ENCODE measurements at places on chromosomes 2 and 18. TPM values are rescaled to one million over a fixed set of nuclear protein-coding genes. Genes with fewer than 3 reads are reported as not detected.

The DCDC2C gene
- not detected for total RNA-seq

The RNF125 gene
- total RNA-seq: 4.2 TPM

The STON1 gene
- total RNA-seq: 2.4 TPM

The ACADL gene
- total RNA-seq: 14.7 TPM

The EGR4 gene
- not detected for total RNA-seq

The ACTG2 gene
- 0.44 TPM for total RNA-seq

The LRP1B gene
- total RNA-seq: 0.95 TPM

The ELAC1 gene
- total RNA-seq: 3.9 TPM

The C2orf80 gene
- not detected for total RNA-seq

The CPO gene
- total RNA-seq: 0.34 TPM

The APCDD1 gene
- 7.9 TPM for total RNA-seq

The MATN3 gene
- total RNA-seq: 0.15 TPM

The CDH20 gene
- total RNA-seq: 0.10 TPM

The DSG2 gene
- total RNA-seq: 0.76 TPM

The PLGLB1 gene
- 1.4 TPM for total RNA-seq

The FEV gene
- not detected for total RNA-seq

The CDH7 gene
- not detected for total RNA-seq

The CXCR1 gene
- 0.96 TPM for total RNA-seq

The CNGA3 gene
- total RNA-seq: not detected

The STAT1 gene
- total RNA-seq: 49.0 TPM

The SERPINB11 gene
- total RNA-seq: not detected

The SPATA3 gene
- not detected for total RNA-seq

The KLHL41 gene
- total RNA-seq: 3,308 TPM

The L3MBTL4 gene
- 0.54 TPM for total RNA-seq

The IGFBP5 gene
- 231 TPM for total RNA-seq

The IL1B gene
- not detected for total RNA-seq

The CIB4 gene
- not detected for total RNA-seq

The KLF7 gene
- total RNA-seq: 13.2 TPM

The DAW1 gene
- not detected for total RNA-seq

The CRYGC gene
- total RNA-seq: not detected

The ANAPC1 gene
- 19.4 TPM for total RNA-seq

The MRPL53 gene
- total RNA-seq: 122 TPM

The REG1B gene
- total RNA-seq: 0.52 TPM

The UNC80 gene
- total RNA-seq: not detected

The HOXD4 gene
- 0.26 TPM for total RNA-seq

The ASXL3 gene
- 0.20 TPM for total RNA-seq

The DNAJC5G gene
- total RNA-seq: not detected

The DAPL1 gene
- total RNA-seq: not detected

The TGFA gene
- total RNA-seq: 0.22 TPM

The AGXT gene
- 0.30 TPM for total RNA-seq

The SCLY gene
- 4.8 TPM for total RNA-seq

The FRZB gene
- 1.3 TPM for total RNA-seq

The VWA3B gene
- total RNA-seq: not detected

Data from psoas muscle (tissue), 8 donors.